CD4-positive, alpha-beta T cell (primary cell): ENCODE measurements at places on chromosomes 2 and 18.

DNA sequence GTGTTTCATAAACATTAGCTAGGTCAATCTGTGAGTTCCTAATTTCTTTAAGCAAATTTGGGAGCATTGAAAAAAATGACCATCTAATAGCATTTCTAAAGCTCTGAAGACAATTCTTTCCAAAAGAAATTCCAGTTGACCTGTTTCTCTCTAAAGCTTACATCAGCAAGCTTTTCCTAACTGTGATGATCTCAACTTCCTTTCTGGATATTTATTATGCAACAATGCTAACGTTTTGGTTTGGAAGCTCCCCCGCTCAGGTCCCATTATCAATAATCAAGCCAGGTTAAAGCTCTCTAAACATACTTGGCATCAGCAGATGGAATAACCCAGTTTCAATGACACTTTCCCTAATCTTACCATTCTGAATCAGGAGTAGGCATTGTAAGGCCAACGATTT lies 196.3 kb upstream of the TANK start:
- DNase-seq, result no peak

DNA sequence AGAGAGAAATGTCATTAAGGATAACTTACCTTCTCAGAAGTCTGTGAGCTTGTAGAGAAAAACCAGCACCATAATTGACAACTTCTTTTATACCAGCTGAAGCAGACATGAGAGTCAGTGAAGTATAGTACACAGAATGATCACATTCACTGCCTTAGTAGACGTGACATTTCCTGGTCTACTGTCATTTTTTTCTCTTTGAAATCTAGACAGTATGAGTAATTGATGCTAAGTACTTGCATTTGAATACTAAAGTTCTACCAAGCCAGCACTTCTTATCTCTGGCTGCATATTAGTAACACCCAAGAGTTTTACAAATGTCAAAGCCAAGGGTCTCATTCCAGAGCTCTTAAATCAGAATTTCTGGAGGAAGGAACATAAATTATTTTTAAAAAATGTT lies 25.4 kb upstream of the ACADL start:
- no peak for DNase-seq

- DNase-seq, result no peak
Measured at GRCh38 chr2:232523682-232524597, 2.0 kb upstream of the CHRND start.

DNA sequence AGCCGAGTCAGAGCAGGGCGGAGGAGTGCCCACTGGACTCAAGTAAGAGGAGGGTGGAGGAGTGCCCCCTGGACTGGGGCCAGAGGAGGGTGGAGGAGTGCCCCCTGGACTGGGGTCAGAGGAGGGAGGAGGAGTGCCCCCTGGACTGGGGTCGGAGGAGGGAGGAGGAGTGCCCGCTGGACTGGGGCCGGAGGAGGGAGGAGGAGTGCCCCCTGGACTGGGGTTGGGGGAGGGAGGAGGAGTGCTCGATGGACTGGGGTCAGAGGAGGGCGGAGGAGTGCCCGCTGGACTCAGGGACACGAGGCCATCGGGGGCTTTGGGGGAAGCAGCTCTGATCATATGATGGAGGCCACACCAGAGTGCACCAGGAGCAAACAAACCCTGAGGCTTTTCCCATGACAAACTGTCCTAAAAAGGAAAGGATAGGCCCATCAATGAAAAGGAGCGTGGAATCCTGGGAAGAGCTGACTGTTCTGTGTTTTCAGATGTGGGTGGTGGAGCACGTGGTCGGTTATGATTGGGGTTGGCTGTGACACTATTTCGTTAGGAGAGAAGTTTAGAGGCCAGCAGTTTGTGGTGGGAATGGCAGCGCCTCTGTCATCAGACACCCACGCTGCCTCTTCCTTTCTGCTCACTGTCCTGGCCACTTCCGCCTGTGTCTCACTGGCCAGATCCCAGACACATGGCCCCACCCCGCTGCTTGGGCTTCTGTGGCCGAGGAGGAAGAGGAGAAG lies 24.5 kb upstream of the HPCAL1 start:
- peak; percentile 61 for DNase-seq

GRCh38 chr2:233976690-233977294 lies 59.6 kb downstream of the TRPM8 start:
- no peak for DNase-seq

GRCh38 chr2:117639401-117639800 lies 175.1 kb upstream of the DDX18 start:
- DNase-seq, result no peak

GRCh38 chr18:36665952-36666351 lies 162.8 kb downstream of the TPGS2 start:
- DNase-seq, result no peak

DNA sequence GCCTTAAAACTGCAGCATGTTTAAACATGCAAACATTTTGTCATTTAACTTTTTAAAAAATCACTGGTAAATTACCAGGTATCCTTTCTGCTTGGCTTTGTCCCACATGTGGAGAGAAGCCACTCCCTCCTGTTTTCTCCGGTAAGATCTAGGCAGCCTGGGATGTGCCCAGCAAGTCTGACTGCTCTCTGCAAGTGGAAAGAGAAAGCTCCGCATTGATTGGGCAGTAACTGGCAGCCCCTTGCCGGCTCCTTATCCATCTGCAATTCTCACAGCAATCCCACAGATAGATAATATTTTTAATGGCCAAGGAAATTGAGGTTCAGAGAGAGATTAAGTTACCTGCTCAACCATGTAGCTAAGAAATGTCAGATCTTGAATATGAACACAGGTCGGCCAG lies 136.1 kb downstream of the TMEM200C start:
- DNase-seq, result no peak

DNA sequence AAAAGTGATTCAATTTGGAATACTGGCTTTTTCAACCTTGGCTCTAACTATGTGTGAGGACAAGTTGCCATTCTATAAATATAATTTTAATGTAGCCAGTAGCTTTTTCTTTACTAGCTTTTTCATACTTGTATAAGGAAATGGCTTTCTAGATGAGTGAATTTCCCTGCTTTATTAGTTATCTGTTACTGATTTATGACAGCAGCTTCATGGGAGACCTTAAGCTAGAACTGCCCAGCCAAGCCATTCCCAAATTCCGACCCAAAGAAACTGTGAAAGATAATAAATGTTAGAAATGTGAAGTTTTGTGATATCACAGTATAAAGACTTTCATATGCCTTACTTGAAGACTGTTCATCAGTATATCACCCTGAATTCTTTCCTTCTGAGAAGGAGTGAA lies 32.3 kb downstream of the BABAM2 start:
- DNase-seq, result no peak

GRCh38 chr2:64873472-64873924 lies 115.7 kb upstream of the SLC1A4 start:
- peak; percentile 76 for DNase-seq

DNA sequence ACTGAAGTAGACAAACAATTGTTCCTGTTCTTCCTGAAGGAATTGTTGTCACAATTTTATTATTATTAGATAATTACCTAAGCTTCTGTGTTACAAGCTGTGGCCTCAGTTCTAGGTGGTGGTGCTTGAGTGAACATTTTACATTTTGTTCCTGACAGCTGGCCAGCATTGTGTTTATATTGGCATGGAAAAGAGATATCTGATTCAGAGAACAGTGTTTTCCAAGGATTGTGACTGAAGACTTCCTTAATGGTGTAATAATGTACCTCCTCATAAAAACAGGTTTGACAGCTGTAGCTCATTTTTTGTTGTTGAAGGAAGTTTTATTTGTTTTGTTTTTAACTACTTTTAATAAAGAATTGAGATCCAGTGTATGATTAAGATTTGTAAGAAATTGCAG lies 95.2 kb downstream of the EPB41L5 start:
- no peak for DNase-seq

GRCh38 chr18:37266290-37266689 lies 299.3 kb downstream of the CELF4 start:
- DNase-seq, result no peak
